Mucosa of gallbladder (tissue), 1 donor: ENCODE measurements at places on chromosomes 2 and 18.

DNA sequence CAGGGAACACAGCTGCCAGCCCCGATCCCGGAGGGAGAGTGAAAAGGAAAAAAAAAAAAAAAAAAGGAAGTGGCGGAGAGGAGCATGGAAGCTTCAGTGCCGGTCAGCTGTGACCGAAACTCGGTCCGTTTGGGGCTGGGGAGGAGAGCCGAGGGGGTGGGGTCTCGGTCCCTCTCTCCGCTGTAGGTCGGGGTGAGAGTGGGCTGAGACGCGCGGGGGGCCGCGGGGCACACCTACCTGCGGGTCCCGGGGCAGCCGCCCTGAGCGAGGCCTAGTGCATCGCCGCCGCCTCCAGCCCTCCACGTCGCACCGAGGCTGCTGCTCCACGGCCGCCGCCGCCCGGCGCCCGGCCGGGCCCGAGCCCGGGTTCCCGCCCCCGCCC, 536 bp downstream of the VPS54 start:
- peak; percentile 30 for DNase-seq

DNA sequence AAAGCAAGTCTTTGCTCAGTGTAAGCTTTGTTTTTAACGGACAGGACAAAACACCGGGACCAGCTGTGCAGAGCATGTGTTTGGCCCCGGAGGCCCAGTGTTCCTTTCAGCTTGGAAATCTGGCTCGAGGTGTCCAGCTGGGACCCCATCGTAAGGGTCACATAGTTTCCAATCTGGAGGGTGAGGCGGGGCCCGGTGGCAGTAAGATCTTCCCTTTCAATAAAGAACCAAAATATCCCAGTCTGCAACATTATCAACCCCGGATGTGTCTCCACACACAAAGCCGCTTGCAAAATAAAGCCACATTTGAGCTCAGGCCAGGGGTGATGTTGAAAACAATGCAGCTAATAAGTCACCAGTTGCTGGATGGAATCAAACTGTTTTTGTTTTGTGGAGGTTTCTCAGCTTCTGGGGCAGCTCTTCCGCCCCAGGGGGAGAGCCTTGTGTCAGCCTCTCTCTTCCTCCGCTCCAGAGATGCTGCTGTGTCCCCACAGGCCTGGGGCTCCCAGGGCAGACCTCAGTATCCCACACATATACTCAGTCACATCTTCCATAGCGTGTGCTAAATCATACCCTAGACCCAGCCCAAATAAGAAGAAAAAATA, 138.6 kb upstream of the GLI2 start:
- DNase-seq: peak; percentile 53

- DNase-seq: no peak
Measured at GRCh38 chr2:236956031-236956618, 129.6 kb upstream of the COPS8 start.

DNA sequence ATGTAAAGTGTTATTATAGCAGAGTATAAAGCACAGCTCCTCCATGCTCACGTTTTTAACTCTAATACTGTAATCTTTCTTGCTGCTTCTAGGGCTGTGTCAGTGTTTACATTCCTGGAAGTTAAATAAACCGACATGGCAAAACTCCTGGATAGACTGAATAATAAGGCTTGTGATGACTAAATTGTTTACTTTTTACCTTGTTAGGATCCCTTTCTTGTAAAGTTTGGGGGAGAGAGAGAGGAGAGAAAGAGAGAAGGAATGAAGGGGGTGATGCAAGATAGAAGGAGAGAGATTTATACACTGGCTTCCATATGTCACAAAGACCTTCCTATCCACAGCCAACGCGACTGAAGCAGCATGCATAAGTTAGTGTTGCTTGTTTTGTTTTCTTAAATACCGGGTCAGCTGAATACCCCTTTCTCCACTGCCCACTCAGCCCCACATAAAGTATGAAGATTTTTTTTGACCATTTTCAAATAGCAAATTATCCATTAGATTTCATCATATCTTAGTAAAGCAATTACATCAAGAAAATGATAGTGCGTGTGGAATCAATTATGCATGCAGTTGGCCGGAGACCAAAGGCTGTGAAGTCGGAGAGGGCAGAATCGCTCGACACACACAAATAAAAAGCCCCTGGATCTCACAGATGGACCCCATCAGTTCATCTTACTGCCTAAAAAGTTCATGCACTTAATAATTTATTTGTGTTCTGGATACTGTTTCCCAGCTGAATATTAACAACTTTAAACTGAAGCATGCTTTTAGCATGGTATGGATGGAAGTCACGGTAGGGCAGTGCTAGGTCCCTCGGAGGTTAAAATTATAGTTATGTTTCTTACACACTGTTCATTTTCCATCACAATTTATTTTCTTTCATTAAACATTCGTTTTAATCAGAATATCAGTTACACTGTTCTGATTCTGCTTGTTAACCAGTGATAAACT, 20.1 kb downstream of the BCL11A start:
- DNase-seq: no peak

GRCh38 chr2:96259497-96259921, 6.3 kb downstream of the TMEM127 start:
- DNase-seq: peak; percentile 59

DNA sequence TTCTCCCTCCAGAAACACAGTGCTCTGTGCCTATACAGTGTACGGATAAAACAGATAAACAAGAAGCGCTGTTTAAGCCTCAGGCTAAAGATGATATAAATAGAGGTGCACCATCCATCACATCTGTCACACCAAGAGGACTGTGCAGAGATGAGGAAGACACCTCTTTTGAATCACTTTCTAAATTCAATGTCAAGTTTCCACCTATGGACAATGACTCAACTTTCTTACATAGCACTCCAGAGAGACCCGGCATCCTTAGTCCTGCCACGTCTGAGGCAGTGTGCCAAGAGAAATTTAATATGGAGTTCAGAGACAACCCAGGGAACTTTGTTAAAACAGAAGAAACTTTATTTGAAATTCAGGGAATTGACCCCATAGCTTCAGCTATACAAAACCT, 70.7 kb downstream of the TANK start:
- DNase-seq: no peak

DNA sequence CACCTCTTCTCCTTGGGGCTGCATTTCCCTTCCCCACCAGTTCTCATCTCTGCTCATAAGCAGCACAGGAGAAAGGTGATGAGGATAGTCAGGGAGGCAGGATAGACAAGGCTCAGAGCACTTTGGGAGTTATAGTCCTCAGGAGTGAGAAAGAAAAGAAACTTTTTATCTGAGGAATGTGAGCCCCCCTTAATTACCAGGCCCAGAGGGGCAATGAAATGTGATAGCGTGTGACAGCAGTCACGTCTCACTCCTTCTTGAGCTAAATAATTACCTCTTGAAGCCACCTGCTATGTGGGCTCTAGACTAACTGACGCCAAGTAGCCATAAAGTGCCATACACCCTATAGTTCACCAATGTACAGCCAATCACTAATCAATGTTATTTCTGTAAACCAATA, 105.8 kb downstream of the SPP2 start:
- DNase-seq: no peak

- DNase-seq: no peak
Measured at GRCh38 chr2:150788426-150789140, 301.1 kb upstream of the RND3 start.

DNA sequence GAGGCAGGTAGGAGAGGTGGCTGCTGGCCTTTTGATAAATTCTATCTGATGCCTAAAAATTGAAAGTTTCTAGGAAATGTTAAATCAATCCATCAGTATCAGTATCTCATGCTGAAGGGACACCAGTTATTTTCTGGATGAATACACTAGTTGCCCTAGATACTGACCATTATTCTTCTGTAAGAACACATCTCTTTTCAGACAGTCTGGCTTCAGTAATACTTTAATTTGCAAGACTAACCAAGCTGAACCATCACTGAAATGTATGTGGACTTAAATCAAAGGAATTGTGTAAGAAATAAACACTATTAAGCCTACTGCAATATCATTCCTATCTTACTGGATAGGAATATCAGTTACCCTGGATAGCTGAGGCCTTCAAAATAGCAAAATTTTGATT, 1546.3 kb downstream of the LRP1B start:
- DNase-seq: no peak

DNA sequence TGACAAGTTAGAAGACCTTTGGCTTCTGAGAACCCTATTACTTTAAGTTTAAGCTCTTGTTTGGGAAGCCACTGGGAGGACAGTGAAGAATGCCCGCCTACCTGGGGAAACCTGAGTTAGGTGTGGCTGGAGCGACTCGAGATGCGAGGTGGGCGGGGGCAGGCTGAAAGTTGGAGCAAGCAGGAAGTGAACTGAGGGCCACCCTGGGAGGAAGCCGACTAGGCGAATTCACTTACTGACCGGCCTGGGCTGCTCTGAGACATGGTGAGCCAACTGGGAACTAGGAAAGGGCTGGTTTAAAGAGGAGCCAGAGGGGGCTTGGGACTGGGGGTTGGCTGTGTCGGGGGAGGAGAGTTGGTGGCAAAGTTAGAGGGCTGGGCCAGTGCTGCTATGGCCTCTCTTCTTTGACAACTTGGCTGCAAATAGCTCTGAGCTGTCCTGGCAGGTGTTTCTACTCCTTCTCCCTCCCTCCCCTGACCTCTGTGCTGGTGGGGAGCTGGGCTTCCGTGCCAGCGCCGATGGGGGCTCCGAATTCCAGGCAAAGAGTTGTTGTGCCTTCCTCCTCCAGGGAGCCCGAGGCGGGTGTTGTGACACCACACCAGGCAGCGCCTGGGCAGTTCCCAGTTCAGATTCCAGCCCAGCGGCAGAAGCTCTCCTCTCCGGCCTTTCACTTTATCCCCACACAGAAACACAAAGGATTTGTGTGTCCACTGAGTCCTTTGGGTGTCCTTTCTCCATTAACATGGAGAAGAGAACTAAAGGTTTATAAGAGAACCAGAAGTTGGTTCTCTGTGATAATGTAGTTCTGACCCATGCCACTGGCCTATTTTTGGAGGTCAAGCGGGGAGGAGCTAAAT, at the start of gene VAMP8:
Gene VAMP8, plus strand, starts transcription at position 201 of the 857 bp plus-strand sequence. Its CDS starts 61 bp downstream, at position 262.
- peak; percentile 83 for DNase-seq

GRCh38 chr2:102042196-102043081, 50.7 kb downstream of the IL1R2 start:
- no peak for DNase-seq

- no peak for DNase-seq
Measured at GRCh38 chr2:9087121-9087681, 83.7 kb upstream of the MBOAT2 start.

DNA sequence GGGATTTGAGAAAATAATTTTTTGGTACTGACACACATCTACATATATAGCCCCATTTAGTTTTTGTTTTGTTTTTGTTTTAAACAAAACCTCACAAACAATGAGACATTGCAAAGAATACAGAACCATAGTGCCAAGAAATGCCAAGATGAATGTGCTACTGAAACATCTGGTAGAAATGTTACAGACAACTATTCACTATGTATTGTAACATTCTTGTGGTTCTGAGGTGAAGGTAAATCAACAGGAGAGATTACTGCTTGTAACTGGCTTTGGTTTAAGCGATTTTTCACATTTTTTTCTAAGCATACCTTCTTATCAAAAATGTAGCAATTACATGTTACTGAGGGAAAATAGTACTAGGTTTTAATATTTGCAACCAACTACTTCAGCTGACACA, 281.3 kb downstream of the ZNF804A start:
- DNase-seq: no peak

DNA sequence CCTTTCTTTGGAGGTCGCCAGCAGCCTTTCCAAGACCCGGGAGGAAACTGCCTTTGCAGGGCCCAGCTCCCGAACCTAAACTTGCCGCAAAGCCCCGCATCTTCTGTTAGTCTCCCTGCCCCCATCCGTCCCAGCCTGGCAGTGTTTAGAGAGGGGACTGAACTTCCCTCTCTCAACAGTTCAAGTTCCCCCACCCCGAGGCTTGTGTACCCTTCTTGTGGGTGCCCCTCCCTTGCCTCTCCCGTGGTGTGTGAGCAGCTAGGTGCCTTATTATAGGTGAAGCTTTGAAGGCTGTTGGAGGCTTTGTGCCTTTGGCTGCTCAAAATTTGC, 1.4 kb downstream of the LBH start:
- no peak for DNase-seq

GRCh38 chr2:15940661-15941480, 521 bp downstream of the MYCN start:
- DNase-seq: no peak

- no peak for DNase-seq
Measured at GRCh38 chr2:226174390-226174789, 625.2 kb downstream of the IRS1 start.

GRCh38 chr18:50697509-50697908, 122.3 kb downstream of the MRO start:
- DNase-seq: no peak

GRCh38 chr2:224259831-224260230, 142.1 kb downstream of the FAM124B start:
- DNase-seq: no peak

DNA sequence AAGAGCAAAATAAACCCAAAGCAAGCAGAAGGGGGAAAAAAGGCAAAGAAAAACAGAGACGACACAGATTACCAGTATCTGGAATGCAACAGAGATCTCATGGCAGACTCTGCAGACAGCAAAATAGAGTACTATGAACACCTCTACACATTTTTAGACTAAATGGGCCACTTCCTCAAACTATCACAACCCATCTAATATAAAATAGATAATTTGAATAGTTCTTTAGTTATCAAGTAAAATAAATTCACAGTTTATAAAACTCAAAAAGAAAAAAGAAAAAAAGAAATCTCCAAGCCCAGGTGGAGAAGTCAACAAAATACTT, 16.6 kb downstream of the SESTD1 start:
- no peak for DNase-seq

- no peak for DNase-seq
Measured at GRCh38 chr2:7868836-7869235, 813.0 kb upstream of the ID2 start.

GRCh38 chr2:198106621-198107385, 302.4 kb downstream of the PLCL1 start:
- DNase-seq: no peak

GRCh38 chr2:223923976-223924375, 21.2 kb downstream of the WDFY1 start:
- no peak for DNase-seq

GRCh38 chr2:23426263-23426905, 41.4 kb downstream of the KLHL29 start:
- DNase-seq: peak; percentile 59

DNA sequence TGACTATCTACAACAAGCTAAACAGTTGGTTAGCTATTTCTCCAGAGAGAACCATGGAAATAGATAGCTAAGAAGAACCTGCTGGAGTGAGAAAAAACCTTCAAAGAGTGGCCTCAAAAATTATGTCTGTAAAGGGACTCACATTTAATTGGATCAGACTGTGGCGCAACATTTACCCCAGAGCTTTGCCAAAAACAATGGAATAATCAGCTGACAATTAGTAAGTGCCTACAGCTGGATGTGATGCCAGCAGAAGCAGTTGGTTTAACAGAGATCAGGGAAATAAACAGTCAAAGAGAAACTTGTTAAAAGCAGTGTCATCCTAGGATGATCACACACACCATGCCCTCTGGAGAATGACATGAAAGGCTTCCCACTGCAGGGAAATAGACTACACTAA, 310.7 kb downstream of the CLIP4 start:
- no peak for DNase-seq

GRCh38 chr18:76589866-76590265, 94.8 kb upstream of the ZNF516 start:
- no peak for DNase-seq
